ENCODE measurements at places on chromosomes 16 and 17. TPM values are rescaled to one million over a fixed set of nuclear protein-coding genes. Genes with fewer than 3 reads are reported as not detected.

The CD300C gene
- 0.31 TPM for total RNA-seq

The CNTNAP1 gene
- total RNA-seq, result 8.1 TPM

The PDILT gene
- not detected for total RNA-seq

The RHBDF1 gene
- total RNA-seq, result 20.6 TPM

The ARHGDIA gene
- 86.0 TPM for total RNA-seq

The RHBDL3 gene
- total RNA-seq, result 1.3 TPM

The CACNG5 gene
- not detected for total RNA-seq

The EPX gene
- 0.09 TPM for total RNA-seq

The CNGB1 gene
- total RNA-seq, result 0.04 TPM

The TUBG2 gene
- 8.7 TPM for total RNA-seq

The DHRS7C gene
- total RNA-seq, result 143 TPM

The RASD1 gene
- total RNA-seq, result 5.2 TPM

The KRTAP2-2 gene
- not detected for total RNA-seq

The TPSG1 gene
- not detected for total RNA-seq

The TMEM256 gene
- total RNA-seq, result 100 TPM

The TOX3 gene
- total RNA-seq, result 0.44 TPM

The KRT37 gene
- total RNA-seq, result not detected

The METRNL gene
- 33.6 TPM for total RNA-seq

The ALOX12B gene
- total RNA-seq, result not detected

The PRSS53 gene
- 11.5 TPM for total RNA-seq

Measured in muscle of leg (tissue), 16 donors.